MM.1S (cell line): ENCODE measurements at places on chromosomes 7 and 10.

DNA sequence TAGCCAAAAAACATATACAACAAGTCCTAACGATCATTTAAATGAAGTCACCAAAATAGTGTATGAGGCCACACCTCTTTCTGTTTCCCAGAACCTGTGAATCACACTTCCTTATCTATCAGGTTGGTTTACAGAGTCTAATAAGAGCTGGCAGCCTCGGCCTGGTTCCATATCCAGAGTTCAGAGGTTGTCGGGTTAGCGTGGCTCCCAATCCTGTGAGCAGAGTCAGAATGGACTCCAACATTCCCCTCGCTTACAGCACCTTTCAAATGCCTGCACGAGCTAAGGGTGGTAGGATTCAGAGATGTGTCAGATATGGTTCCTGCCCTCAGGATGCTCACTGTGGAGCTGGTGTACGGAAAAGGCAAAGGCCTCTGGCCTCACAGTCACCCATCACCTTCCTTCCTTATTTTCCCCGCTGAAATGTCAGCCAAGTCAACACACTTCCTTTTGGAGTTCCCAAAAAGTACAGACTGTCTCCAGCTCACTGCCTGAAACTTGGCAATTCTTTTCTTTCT, 6.0 kb downstream of the IL15RA start:
- peak overlapping the region; percentile 31 for H3K4me3 ChIP-seq
- H3K36me3 ChIP-seq: no peaks in the 10 kb centered on the region
- DNase-seq: no peak
- peaks cover 20% of the 10 kb centered on the region for H3K4me1 ChIP-seq
- no peaks in the 10 kb centered on the region for H3K27me3 ChIP-seq
- peak overlapping the region; percentile 1; the same call in 1 of the 2 replicates for H3K27ac ChIP-seq

DNA sequence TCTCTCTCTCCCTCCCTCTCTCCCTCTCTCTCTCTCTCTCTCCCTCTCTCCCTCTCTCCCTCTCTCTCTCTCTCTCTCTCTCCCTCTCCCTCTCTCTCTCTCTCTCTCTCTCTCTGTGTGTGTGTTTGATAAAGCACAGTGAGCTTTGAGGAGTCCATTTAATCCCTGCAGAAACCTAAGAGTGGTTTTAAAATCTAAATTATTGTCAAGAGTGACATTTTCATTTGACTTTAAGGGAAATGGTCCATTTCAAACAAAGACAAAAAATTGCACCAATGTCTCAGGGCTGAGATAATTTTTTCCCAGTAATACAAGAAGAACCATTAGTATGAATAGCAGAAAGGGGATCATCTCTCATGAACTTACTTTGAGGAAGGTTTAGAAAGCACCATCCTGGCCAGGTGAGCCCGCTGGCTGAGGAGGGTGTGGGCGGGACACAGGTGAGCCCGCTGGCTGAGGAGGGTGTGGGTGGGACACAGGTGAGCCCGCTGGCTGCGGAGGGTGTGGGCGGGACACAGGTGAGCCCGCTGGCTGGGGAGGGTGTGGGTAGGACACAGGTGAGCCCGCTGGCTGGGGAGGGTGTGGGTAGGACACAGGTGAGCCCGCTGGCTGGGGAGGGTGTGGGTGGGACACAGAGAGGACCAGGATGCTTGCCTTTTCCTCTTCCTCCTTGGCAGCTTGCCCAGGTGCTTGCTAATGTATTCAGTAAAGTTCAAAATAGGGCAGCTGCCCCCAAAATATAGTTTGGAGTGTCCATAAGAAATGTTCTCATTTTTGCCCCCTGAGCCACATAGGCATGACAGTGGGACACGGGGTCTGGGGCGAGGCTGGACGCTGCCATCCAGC, 125.0 kb downstream of the DNAJB6 start:
- peaks cover 88% of the 10 kb centered on the region for H3K27me3 ChIP-seq
- H3K27ac ChIP-seq: no peak overlapping the region
- no peak for DNase-seq
- H3K4me1 ChIP-seq: no peaks in the 10 kb centered on the region
- H3K36me3 ChIP-seq: no peaks in the 10 kb centered on the region

- H3K4me1 ChIP-seq: peaks cover 34% of the 10 kb centered on the region
- no peaks in the 10 kb centered on the region for H3K36me3 ChIP-seq
- no peaks in the 10 kb centered on the region for H3K27me3 ChIP-seq
- peak; percentile 89 for DNase-seq
- H3K27ac ChIP-seq: peak overlapping the region; percentile 91
- peak overlapping the region; percentile 17 for H3K4me3 ChIP-seq
These were observed 28.4 kb upstream of the ITGA8 start for GRCh38 chr10:15748126-15748525.

DNA sequence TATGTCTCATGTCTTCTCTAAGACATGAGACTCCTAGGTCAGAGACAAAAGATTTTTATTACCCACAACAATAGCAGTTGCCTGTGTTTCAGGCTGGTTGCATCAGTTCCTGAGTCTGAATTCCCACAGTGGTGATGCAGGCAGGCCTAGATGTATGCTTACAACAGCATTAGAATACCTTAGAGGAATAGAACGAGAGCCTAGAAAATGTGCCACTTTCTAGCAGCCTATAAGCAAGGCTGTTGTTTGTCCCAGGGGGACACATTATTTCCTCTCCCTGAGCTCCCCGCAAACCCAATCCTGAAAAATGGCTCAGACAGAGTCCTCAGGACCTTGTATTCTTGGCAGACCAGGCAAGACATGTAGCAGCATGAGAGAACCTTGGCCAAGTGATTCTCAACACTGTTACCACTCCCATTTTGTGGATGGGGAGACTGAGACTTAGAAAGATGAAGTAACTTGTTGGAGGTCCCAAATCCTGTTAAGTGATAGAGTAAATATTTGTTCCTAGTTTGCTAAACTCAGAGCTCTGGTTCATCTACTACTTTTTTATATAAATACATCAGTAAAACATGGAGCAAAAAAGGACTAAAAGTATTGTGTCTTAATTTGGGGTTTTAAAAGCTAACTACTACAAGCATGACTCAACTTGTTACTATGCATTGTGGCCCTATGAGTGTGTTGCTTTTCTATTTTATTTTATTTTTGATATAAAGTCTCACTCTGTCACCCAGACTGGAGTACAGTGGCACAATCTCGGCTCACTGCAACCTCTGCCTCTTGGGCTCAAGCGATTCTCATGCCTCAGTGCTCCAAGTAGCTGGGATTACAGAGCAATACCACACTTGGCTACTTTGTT, 14.2 kb downstream of the VTI1A start:
- DNase-seq: no peak
- H3K4me1 ChIP-seq: peaks cover 9% of the 10 kb centered on the region; the same call in 1 of the 2 replicates
- H3K27me3 ChIP-seq: no peaks in the 10 kb centered on the region

DNA sequence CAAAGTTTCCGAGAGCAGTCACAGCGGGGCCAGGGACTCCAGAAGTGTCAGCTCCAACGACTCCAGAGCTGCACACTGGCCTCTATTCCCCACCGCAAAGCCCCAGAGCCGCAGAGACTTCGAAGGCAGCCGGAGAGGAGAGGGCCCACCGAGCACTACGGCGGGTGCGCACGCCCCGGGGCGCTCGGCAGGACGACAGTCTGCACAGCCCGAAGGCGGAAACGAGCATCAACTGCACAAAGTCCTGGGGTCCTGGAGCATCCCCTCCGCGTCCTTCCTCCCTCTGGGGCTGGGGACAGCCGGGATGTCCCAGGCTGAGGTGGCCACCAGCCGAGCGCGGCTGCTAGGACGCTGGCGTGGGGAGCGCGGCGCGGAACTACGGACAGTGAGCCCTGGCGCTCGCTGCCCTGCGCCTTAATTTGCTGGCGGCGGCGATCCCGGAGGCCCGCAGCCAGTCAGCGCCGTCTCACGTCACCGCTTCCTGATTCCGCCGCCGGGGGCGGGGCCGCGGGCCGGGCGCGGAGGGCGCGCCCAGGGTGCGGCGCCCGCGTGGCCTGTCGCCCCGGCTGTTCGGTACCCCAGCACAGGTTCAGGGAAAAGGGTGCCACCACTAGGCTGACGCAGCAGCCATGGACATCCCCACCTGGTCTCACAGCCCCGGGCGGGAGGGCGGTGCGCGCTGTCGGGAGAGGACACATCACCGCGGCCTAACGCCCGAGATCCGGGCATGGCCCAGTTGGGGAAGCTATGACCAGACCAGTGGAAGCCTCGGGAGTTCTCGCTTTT, at the start of gene TBX20:
TBX20 (minus strand) TSS at position 391 of the 786 bp plus-strand sequence. CDS start 480 bp downstream, outside the sequence.
- H3K4me3 ChIP-seq: no peak within 1 kb of the TSS
- peaks cover 18% of the 10 kb centered on the region for H3K27me3 ChIP-seq
- DNase-seq: no peak
- H3K36me3 ChIP-seq: no peaks in the 10 kb centered on the region
- H3K4me1 ChIP-seq: no peaks in the 10 kb centered on the region

- H3K36me3 ChIP-seq: no peaks in the 10 kb centered on the region
- H3K4me3 ChIP-seq: no peak overlapping the region
- H3K4me1 ChIP-seq: peaks cover 25% of the 10 kb centered on the region
- H3K27me3 ChIP-seq: peaks cover 16% of the 10 kb centered on the region; the same call in 1 of the 2 replicates
- H3K27ac ChIP-seq: no peak overlapping the region
These were observed 10.9 kb downstream of the SEC31B start for GRCh38 chr10:100508691-100509150.

DNA sequence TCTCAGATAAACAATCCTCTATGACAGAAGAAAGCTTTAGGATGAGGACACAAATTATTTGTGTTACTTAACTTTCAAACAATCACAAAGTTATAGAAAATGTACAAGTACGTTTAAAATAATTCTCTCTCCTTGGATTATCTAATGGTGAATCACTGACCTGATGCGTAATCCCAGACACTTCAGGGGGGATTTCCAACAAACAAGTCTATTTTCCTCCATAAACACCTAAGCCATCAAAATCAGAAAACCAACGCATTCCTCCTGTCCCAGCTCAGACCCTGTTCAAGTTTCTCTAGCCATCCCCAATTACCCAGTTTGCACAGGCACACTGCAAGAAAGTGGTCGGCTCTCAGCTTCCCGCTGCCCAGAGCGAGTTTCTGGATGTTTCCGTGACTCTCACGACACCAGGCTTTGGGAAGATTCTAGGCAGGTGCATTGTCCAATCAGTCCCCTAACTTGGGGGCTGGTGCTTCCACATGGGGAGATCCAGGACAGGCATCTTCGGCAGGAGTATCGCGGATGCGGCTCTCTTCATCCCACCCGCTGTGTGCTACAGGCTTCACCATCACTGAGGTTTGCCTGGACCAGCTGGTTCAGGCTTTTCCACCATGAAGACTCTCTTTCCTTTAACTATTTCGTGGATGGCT, 200.0 kb downstream of the ZMYND11 start:
- H3K27ac ChIP-seq: no peak overlapping the region
- no peaks in the 10 kb centered on the region for H3K4me1 ChIP-seq
- H3K36me3 ChIP-seq: no peaks in the 10 kb centered on the region
- no peak overlapping the region for H3K4me3 ChIP-seq
- no peak for DNase-seq
- no peaks in the 10 kb centered on the region for H3K27me3 ChIP-seq

- no peak for DNase-seq
- H3K36me3 ChIP-seq: no peaks in the 10 kb centered on the region
- peaks cover 16% of the 10 kb centered on the region for H3K4me1 ChIP-seq
- no peaks in the 10 kb centered on the region for H3K27me3 ChIP-seq
- no peak overlapping the region for H3K4me3 ChIP-seq
These were observed 2.3 kb downstream of the CALU start for GRCh38 chr7:128741491-128741890.

- no peaks in the 10 kb centered on the region for H3K4me1 ChIP-seq
- H3K27me3 ChIP-seq: no peaks in the 10 kb centered on the region
- DNase-seq: no peak
- H3K4me3 ChIP-seq: no peak overlapping the region
These were observed 468.8 kb upstream of the NRP1 start for GRCh38 chr10:33803248-33803647.

DNA sequence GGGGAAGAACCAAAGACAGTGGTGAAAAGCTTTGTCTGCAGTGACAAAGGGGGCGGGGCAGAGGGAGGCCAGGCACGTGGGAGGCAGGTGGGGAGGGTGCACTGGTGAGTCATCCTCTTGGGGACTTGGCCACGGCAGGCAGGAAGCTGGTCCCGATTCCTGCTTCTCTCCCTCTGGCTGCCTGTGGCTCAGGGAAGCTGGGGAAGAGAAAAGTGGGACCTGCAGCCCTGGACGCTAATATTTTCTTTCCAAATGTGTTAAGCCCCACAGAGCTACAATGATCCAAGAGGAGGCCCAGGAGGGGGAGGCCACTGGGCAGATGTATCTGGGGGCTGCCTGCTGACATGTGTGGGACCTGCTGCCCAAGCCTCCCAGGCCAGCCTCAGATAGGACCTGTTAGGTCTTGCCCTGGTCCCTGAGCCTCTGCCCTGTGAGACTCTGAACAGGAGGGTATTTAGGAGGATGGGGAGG, 231.8 kb downstream of the KCNMA1 start:
- H3K36me3 ChIP-seq: no peaks in the 10 kb centered on the region
- peak; percentile 42 for DNase-seq
- no peak overlapping the region for H3K27ac ChIP-seq
- H3K4me1 ChIP-seq: peaks cover 34% of the 10 kb centered on the region

GRCh38 chr7:69837387-69838068, 239.3 kb downstream of the AUTS2 start:
- DNase-seq: no peak

DNA sequence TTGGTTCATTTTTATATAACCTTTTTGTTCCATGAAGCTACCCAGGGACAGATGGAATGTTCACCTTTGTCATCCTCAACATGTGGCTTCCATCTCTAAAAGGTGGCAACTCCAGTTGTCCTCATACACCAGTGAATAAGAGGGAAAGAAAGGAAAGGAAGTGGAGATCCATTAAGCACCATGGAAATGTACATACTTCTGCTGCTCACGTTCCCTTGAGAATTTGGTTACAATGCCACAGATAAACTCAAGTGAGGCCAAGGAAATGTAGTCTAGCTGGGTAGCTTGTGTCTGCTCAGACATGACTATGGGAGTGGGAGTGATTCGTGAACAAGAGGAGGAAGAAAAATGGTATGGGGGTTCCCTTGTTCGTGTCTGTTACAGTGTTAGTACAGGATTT, 237.1 kb upstream of the FAM3C start:
- no peaks in the 10 kb centered on the region for H3K36me3 ChIP-seq
- no peaks in the 10 kb centered on the region for H3K27me3 ChIP-seq
- H3K4me3 ChIP-seq: no peak overlapping the region

GRCh38 chr10:125846894-125847293, 23.5 kb downstream of the BCCIP start:
- H3K36me3 ChIP-seq: no peaks in the 10 kb centered on the region; the same call in 1 of the 2 replicates
- H3K27ac ChIP-seq: no peak overlapping the region
- DNase-seq: no peak
- H3K27me3 ChIP-seq: no peaks in the 10 kb centered on the region
- no peak overlapping the region for H3K4me3 ChIP-seq
- peaks cover 8% of the 10 kb centered on the region for H3K4me1 ChIP-seq

- no peaks in the 10 kb centered on the region for H3K4me1 ChIP-seq
- H3K4me3 ChIP-seq: no peak overlapping the region
- H3K27me3 ChIP-seq: no peaks in the 10 kb centered on the region
- H3K36me3 ChIP-seq: no peaks in the 10 kb centered on the region
- DNase-seq: no peak
- no peak overlapping the region for H3K27ac ChIP-seq
These were observed 97.2 kb downstream of the COBL start for GRCh38 chr7:51219261-51219988.

DNA sequence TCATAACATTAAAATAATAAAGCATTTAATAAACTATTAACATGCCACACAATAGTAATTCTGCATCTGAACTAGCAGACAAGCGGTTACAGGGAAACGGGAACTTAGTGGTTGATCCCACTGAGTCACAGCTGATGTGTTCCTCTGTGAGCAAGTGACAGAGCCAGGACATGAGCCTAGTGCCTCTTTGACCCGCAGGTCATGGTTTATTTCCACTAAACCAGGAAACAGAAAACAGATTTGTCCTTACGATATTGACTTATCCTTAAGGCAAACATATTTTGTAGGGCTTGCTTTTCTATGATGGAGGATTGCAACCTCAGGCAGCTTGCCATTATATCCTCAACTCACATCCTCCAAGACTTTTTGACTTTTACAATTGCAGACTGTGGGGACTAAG, 987.3 kb downstream of the CCSER2 start:
- no peaks in the 10 kb centered on the region for H3K36me3 ChIP-seq
- H3K4me3 ChIP-seq: no peak overlapping the region
- no peaks in the 10 kb centered on the region for H3K27me3 ChIP-seq
- H3K27ac ChIP-seq: no peak overlapping the region
- DNase-seq: no peak
